Mucosa of gallbladder (tissue), 1 donor: ENCODE measurements at places on chromosomes 2 and 18. TPM values are rescaled to one million over a fixed set of nuclear protein-coding genes. Genes with fewer than 3 reads are reported as not detected.

The LYPD6 gene
- total RNA-seq = 30.1 TPM

The IL18RAP gene
- 1.6 TPM for total RNA-seq

- no peak for DNase-seq
Measured at GRCh38 chr2:202034249-202035088, 814 bp downstream of the FZD7 start.

- DNase-seq = no peak
Measured at GRCh38 chr18:58484989-58485981, 143.6 kb downstream of the ALPK2 start.

DNA sequence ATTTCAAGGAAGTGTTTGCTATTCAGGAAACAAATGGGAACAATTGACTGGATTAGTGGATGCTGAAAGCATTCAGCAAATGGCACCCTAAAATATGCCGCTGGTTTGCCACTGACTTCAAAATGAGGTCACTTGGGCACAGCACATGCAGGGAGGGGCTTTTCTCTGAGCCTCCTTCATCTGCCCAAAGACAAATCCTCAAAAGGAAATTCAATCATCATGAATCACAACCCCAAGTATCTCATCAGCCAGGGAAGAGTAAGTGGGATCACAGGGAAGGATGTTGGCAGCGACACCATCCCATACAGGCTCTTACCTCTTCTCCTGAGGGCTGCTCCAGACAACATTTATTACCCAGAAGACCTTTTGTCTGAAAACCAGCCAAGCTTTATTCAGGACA is 14.4 kb upstream of the SP140L start:
- DNase-seq = no peak

DNA sequence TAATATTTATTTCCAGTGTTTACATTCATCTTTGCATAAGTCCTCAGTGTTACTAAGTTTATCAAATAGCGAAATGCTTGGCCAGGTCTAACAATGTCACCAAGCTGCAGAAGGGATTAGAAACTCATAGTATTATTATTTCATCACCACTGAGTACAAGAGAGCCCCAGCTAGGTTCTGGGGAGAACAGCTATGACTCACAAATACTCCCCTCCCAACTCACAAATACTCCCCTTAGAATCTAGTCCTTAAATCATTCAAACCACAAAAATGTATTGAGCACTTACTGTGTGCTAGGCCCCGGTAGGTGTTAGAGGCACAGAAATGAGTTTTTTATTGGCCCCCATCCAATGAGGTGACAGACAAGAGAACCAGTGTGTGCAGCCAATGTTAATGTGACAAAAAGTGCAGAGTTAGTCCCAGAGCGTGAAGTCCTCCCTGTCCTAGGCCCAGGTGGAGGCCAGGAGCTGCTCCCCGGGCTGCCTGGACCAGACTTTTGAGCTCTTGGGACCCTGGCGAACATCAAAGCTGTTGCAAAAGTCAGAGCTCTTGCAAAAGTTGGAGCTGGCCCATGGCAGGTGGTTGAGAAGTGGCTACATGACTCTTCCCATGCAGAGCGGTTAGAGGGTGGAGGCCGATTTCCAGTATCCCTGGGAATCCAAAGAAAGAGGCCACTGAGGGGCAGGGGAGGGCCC is 9.8 kb downstream of the STEAP3 start:
- DNase-seq = no peak
